ENCODE measurements at places on chromosomes 7 and 10.

- DNase-seq, result peak; percentile 31
These were observed 11.5 kb downstream of the RGS10 start for GRCh38 chr10:119531067-119531466.

DNA sequence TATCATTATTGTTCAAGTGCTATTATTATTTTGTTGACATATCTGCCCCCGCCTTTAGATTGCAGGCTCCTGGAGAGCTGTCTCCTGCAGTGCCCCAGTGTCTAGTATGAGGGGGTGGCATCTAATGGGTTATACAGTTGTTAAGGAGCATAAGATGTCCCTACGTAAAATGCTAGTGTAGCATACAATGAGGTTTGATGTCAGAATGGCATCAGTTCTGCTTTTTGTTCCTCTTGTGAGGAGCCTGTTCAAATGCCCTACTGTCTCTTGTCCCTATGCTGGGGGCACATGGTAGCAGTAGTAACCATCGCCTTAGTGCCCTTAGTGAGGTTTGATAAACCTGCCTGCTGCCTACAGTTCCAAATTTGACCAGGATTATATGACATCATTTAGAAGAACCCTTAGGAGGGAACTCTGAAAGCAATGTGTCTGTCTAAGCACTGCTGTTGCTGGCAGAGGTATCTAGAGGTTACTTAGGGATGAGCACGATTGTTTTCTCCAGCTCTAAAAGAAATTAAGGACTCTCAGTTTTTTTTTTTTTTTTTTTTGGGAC is 9.7 kb downstream of the CREM start:
- DNase-seq, result no peak

GRCh38 chr10:71701496-71702132 is 18.0 kb downstream of the C10orf105 start:
- DNase-seq, result no peak

- no peak for DNase-seq
These were observed 6.0 kb downstream of the VWDE start for GRCh38 chr7:12397671-12398070.

DNA sequence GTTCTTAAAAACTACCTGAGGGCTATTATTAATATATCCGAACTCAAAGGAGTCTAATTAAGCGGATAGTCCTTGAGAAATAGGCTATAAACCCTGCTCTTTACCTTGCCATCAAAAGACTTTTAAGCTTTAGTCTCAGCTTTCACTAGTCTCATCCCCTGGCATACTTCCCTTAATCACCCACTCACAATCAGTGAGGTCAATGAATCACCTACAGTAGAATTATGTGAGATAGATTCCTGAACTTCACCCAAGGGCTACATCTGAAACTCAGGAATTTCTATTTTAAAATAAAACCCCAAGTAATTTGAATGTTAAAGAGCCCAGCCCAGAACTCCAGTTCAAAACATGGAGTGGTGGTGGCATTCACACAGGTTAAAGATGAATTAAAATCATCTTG is 108.7 kb downstream of the ETV1 start:
- DNase-seq, result no peak

DNA sequence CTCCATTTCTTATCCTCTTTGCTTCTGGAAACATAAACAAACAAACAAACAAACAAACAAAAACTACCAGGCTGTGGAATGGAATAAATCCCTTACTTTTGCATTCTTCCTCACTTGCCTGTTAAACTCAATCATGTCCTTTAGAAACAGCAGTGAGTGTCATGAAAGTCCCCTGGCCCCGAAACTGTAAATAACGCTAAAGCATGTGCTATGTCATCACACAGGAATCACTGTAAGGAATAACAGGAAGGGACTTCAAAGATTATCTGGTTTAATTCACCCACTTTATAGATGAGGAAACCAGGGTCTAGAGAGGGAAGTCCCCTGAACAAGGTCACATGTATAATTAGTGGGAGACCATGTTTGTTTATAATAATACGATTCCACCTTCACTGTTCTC is 159.4 kb upstream of the MEOX2 start:
- no peak for DNase-seq

DNA sequence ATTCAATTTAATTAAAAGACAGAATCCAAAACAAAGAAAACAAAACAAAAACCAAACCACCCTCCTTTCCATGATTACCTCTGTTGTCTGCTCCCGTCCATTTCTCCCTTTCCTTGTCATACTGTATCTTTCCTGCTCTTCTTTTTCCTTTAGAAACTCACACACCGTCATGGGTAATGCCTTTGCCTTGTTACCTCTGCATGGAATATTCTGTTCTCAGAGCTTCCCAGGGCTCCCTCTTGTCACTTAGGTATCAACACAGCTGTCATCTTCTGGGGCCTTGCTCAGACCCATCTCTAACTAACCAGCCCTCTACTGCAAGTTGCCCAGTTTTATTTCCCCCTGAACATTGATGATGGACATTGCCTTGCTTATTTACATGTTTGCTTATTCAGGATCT is 30.2 kb upstream of the GIMAP8 start:
- no peak for DNase-seq

DNA sequence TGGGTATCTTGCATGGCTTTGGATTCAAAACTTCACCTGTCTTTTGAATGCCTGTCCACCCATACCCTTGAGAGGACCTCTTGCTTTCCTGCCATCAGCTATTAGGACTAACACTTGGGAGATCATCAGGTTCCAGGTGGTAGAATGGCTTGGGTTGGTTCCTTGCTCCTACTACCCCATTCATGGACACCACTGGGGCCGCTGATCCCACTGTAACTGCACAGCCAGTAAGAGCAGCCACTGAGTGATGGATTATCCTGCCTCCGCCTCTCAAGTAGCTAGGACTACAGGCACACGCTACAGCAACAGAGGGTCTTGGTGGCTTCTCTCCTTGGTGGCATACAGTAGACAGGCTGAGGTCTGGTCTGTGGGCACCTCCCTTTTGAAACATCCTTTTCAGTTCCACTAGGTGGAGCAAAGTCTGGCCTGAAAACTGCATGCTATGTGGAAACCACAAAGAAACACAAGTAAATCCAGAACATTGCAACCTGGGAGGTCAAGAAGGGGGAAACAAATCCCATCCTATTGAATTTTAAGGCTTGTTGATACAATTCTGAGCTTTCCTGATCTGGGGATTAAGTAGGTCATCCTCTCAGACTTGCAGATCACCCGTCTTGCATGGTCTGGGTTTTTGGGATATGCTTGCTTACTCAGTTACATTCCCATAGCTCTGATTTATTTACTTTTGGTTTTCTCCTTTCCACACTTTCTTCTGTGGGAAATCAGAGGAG is 9.4 kb downstream of the WBP1L start:
- peak; percentile 74 for DNase-seq

GRCh38 chr10:31253237-31253636 is 65.8 kb upstream of the ZEB1 start:
- DNase-seq, result no peak

DNA sequence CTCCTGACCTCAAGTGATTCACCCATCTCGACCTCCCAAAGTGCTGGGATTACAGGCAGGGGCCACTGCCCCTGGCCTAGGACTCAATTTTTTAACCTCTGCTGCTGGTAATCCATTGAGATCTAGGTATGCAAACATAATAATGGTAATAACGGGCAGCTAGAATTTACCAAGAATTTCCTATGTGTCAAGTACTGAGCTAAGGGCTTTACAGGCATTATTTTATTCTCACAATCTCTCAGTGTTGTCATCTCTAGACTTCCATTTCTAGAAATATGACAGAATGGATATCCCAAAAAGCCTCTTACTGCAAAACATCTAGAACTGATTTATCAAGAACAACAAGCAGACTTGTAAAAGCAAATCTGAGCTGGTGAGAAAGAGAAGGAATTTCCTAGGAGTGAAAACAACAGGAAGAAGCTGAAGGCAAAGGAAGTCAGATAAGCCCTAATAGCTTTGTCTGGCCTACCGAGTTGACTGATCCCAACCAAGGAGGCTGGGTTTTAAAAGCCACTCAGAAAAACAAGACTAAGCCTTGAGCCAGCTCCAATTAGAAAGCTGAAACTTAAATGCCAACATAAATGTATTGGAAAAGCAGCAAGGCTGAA is 70.6 kb downstream of the CCDC71L start:
- no peak for DNase-seq

- no peak for DNase-seq
These were observed 30.8 kb downstream of the SCD start for GRCh38 chr10:100377830-100378229.

GRCh38 chr7:131673576-131673975 is 117.1 kb upstream of the PODXL start:
- DNase-seq, result no peak

GRCh38 chr10:35716776-35717175 is 74.7 kb upstream of the FZD8 start:
- no peak for DNase-seq

- no peak for DNase-seq
These were observed 492.5 kb downstream of the ETV1 start for GRCh38 chr7:13496976-13497375.

GRCh38 chr7:132105096-132105495 is 471.2 kb downstream of the PLXNA4 start:
- DNase-seq, result no peak

DNA sequence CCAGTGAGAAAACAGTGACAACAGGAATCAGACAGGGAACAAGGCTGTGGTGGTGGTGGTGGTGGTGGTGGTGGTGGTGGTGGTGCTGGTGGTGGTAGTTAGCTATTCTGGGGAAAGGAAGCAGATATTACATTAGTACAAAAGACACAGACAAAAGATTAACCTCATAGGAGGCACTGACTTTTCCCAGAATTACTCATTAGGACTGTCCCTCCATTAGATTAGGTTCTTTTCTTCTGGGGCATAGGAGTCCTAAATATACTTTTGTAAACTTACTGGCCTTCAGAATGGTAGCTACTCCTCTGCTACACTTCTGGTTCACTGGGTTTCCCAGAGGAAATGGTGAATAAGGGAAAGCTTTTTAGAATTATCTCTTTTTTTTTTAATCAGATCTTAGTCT is 156.6 kb upstream of the SEMA3D start:
- DNase-seq, result no peak

- no peak for DNase-seq
These were observed 287.3 kb upstream of the SP4 start for GRCh38 chr7:21140622-21141021.

DNA sequence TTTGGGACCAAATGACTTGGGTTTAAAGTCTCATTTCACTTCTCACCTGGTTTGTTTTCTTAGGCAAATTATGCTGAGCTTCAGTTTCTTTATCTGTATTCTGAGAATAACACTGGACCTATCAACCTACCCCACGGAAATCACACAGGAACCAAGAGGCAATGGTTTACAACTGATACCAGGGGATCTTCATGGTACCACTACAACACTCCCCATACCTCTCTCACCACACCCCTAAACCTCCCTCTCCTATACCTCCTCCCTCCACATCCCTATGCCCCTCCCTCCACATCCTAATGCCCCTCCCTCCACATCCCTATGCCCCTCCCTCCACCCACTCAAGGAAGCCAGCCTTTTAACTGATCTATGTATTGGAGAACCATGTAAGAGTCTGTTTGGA is 9.9 kb downstream of the FAM204A start:
- no peak for DNase-seq

- no peak for DNase-seq
These were observed 10.7 kb upstream of the SPOCK2 start for GRCh38 chr10:72098836-72099599.

- DNase-seq, result no peak
These were observed 40.0 kb upstream of the NPFFR1 start for GRCh38 chr10:70323697-70324338.

DNA sequence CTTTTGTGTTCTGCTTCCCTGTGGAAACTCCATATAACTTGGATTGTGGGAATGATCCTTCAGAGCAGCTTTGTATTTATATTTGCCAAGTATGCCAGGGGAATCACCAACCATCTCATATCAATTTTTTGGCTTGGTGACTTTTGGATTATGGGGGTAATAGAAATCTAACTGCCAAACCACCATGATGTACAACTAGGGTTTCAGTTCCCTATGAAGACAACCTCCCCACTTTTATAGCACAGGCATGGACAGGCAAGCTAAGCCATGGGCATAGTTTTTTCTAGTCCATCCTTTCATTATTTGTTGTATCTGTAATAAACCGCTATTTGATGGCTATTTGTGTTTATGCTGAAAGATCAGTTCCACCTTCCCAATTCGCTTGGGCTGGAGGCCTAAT is 17.7 kb downstream of the NPY start:
- DNase-seq, result no peak

GRCh38 chr7:3434611-3435010 is 133.6 kb downstream of the SDK1 start:
- no peak for DNase-seq

DNA sequence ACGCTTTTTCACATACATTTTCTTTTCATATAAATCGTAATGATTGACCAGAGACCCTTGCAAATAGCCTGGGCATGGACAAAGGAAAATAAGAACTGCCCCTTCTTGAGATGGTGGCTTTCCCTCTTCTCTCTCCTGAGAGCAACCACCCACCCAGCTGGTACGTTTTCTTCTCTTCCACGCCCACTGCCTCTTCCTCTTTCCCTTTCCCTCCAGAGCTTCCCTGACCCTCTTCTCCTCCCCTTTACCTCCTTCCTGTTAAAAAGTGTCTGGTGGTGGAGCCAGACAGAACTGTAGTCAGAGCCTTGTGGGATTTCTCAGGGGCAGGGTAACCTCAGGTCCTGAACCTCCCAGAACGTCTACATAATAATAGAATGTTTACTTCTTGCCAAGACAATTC is 23.2 kb downstream of the GPR141 start:
- no peak for DNase-seq

- no peak for DNase-seq
These were observed 247.1 kb downstream of the COBL start for GRCh38 chr7:51069411-51070083.

- no peak for DNase-seq
These were observed 61.7 kb upstream of the ITGA8 start for GRCh38 chr10:15781381-15781960.

GRCh38 chr7:159115601-159116501 is 28.8 kb downstream of the VIPR2 start:
- DNase-seq, result no peak

DNA sequence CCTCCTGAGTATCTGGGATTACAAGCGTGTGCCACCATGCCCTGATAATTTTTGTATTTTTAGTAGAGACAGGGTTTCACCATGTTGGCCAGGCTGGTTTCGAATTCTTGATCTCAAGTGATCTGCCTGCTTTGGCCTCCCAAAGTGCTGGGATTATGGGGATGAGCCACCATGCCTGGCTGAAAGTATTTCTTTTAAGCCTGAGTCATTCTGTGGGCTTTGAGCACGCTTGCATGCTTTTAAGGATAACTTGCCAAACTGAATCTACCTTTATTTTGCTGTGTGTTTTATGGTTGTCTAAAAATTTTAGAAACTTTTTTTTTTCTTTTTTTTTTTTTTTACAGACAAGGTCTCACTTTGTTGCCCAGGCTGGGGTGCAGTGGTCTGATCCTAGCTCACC is 33.2 kb downstream of the CNNM2 start:
- DNase-seq, result no peak
